ENCODE measurements at places on chromosomes 12 and 14.

DNA sequence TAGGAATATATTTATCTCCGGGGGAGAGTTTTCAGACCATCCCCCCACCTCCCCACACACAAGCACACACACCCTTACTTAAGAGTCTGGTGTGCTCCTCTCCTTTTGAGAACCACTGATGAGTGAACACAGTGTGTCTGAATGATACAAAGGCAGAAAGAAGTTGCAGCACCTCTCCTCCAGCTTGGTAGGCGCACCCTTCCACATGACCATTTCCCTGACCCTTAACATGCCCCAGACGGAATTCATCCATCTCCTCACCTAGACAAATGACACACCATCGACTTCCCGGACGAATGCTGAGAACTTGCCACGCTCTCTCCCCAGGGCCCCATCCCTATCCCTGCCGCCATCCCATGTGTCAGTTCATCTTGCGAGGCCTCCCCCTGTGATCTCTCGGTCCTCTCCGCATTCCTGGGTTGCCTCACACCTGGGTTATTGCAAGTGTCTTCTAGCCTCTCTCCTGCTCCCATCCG, 3.9 kb downstream of the TNFRSF1A start:
- no peak for DNase-seq

DNA sequence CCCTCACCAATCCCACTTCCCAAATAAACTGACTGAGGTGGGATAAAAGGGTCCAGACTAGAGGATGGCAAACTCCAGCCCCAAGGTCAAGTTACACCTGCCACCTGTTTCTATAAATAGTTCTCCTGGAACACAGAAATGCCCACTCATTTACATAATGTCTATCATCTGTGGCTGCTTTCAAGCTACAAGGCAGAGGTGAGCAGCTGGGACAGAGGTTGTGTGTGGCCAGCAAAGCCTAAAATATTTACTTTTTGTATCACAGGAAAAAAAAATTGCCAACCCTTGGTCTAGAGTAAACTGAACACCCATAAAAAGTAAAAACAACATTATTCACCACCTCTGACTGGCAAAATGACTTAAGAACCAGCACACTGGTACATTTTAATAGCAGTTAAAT, 269.4 kb downstream of the RGS6 start:
- no peak for DNase-seq

- DNase-seq = no peak
These were observed 363.8 kb downstream of the FUT8 start for GRCh38 chr14:65776193-65776852.

DNA sequence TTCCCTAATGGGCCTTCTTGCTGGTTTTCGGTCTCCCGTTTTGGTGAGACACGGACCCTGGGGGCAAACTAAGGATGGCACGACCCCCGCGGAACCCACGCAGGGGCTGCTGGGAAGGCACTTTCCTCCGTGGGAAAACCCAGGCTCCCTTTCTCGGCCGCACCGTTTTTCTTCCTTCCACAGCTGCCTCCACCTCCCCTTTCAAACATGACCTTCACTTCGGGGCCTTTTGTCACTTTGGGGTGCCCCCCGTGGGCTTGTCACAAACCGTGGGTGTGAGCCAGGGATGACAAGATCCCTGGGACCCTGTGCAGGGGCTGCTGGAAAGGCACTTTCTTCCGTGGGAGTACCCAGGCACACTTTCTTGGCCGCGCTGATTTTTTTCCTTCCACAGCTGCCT, 268.7 kb downstream of the ALG10 start:
- no peak for DNase-seq

- DNase-seq = peak; percentile 68
These were observed 131.2 kb downstream of the NUBPL start for GRCh38 chr14:31692376-31692781.

DNA sequence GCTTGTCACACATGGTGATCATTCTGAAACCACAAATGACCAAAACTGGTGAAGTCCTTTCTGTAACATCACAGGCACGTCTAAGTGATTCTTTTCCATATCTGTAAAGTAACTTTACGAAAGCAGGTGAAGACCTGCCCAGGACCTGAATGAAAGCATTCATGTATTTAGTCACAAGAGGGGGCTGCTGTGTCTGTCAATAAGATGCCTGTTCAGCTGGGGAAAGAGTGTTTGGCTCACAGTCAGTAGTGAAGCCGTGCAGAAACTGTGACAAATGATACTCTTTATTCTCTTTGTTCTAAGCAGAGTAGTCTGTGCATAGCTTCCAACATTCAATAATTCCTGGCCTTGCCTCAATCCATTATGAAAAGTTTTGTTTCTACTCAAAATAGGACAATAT, 373.5 kb upstream of the OR4E1 start:
- DNase-seq = no peak

GRCh38 chr12:128079-128478, 61.5 kb downstream of the IQSEC3 start:
- DNase-seq = peak; percentile 21

GRCh38 chr12:95830335-95831089, 28.2 kb upstream of the SNRPF start:
- DNase-seq = no peak

- DNase-seq = peak; percentile 63
These were observed 5.4 kb downstream of the LMO3 start for GRCh38 chr12:16600525-16600924.

- no peak for DNase-seq
These were observed 96.0 kb downstream of the ADGRD1 start for GRCh38 chr12:131049549-131050339.

DNA sequence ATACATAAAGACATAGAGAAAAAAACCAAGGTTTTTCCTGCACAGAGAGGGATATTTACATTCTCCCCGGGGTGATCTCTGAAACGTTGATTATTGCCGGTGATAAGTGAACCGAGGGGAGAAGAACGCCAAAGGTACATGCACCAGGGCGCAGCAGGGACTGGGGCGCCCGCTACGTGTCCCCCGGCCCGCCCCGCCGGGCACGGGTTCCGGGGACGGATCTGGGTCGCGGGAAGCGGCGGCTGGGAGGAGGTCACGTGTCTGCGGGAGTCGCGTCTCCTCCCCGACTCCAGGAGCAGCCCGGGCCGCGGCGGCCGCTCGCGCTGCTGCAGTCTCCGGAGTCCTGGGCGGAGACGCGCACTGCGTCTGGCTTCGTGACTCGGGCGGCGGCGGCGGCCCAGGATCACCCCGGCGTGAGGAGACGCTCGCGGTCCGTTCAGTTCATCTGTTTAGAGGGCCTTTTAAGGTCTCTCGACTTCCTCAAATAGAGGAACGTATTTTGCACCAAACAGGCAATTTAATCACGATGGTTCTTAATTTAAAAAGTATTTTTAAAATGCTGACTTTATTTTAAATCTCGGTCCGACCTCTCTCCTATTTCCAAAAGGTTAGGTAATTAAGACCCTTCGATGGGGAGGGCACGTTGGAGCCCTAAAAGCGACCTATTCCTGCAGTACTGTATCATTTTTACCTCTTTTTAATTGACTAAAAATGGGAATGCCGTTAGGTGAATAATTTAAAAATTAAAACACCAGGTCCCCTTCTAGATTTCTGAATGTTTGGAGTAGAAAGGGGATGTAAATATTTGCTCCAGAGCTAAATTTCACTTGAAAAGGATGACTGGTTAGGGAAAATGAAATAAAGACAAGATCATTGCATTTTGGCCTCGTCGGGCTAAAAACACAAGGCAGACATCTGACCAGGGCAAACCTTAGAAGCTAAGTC, 1.8 kb upstream of the BHLHE41 start:
- peak; percentile 85 for DNase-seq

DNA sequence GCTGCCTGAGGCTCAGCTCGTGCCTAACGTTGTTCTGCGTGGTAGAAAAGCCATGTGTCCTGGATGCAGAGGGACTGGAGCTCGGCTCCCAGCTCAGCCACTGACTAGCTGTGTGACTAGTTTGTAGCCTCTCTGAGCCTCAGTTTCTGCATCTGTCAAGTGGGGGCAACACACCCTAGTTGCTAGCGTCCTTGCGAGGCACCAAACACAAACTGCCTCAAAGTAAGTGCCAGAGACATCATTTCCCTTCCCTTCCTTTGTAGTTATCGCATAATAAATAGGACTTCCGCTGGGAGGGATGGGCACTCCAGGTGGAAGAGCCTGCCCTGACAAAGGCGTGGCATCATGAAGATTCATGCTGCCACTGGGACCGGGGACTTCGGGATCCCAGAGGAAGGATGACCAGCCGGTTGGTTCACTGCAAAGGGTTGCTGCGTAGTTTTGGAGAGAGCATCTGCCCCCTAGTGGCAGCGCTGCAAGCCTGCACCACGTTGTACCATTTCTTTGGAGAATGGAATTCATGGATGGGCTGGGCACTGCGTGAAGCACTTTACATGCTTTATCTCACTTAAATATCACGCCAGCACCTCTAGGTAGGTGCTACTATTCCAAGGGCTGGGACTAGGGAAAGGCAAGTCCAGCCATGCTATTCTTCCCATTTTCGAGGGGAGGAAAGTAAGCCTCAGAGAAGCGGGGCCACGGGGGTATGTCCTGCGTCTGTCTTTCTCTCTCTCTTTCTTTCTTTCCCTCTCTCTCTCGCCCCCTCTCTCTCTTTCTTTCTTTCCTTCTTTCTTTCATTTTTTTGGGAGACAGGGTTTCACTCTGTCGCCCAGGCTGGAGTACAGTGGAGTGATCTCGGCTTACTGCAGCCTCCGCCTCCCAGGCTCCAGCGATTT, 4.6 kb downstream of the CCDC197 start:
- DNase-seq = peak; percentile 46

DNA sequence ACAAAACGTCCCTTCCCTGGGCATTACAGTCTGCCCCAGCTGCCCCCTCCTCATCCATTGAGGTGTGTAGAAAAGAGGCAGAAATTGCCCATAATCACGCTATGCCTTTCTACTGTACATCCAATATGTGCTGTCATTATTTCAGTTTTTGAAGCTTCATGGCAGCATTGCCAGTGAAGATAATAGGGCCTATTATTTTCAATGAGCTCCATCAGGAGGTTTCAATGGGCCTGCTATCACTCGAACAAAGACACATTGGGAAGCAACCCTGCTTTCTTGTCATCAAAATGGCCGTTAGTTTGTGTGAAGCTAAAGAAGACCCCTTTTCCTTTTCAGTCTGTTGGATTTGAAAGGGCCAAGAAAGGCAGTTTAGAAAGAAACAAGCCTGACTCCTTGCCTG, 653.8 kb downstream of the NOVA1 start:
- DNase-seq = no peak

DNA sequence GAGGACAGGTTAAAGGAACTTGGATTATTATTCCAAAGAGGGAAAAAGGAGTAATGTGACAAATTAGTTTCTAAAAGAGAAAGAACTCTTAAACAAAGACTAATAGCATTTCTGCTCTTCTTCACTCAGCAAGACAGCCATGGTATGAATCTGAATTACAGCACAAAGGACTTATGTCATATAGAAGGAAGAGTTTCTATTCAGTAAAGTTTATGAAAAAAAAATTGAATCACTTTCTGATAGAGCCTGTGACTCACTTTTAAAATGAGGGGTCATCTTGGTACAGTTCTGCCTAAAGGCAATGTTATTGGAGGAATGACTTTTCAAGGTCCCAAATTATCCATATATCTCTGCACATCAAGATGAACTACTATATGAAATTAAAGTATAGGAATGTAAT, 101.7 kb downstream of the DUSP6 start:
- no peak for DNase-seq

DNA sequence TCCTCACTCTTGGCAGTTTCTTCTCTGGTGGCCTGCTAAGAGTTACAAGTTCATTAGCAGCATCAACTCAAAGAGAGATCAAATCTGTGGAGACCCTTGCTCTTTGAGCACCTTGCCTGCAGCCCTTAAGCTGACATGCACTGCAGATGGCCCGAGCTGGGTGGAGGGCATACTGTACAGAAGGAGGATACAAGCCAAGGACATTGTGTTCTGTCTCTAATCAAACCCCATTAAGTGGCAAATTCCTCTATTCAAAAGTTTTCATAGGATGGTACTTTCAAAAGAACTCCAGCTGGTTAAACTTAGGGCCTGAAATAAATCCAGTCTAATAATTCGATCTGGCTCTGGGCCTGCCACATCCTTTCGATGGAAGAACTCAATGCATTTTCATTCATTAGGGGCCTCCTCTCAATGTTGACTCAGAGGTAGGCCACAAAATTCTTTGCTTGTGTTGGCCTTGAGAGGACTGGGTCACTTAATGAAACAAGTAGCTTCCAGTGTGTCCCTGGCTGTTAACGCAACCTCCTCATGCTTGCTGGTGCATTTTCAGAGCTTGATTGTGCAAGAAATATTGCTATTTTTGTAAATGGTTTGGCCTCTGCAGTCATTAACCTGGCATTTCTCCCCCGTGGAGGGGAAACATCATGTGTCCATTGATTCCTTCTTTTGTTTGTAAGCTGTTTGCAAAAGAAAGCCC, 318.2 kb downstream of the NUAK1 start:
- no peak for DNase-seq

DNA sequence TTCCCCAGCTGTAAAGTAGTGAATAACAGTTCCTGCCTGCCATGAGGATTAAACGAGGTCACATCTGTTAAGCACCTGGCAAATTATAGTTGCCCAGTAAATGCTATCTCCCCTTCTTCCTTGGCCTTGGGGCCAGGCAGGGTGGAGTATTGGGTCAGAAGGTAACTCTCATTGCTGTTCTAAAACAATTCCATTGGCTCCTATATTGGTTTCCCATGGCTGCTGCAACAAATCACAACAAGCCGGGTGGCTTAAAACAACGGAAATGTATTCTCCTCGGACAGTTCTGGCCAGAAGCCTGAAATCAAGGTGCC, 31.9 kb downstream of the MMAB start:
- DNase-seq = no peak

DNA sequence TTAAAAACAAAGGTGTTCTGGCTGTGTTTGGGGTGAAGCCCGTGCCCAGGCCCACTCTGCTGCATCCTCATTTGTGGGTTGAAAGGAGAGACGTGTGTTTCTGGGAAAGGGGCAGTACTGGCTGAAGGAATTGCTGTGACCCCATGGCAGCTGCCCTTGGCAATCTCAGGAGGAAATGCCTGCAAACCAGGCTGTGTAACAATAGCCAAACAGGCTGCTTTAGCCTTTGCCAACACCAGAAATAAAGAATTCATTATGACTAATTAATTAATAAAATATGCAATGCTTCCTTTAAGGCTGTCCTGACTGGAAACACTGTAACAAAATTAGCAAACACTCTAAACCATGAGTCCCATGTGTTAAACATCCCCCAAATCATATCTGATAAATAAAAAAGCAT, 53.0 kb upstream of the KRR1 start:
- no peak for DNase-seq

DNA sequence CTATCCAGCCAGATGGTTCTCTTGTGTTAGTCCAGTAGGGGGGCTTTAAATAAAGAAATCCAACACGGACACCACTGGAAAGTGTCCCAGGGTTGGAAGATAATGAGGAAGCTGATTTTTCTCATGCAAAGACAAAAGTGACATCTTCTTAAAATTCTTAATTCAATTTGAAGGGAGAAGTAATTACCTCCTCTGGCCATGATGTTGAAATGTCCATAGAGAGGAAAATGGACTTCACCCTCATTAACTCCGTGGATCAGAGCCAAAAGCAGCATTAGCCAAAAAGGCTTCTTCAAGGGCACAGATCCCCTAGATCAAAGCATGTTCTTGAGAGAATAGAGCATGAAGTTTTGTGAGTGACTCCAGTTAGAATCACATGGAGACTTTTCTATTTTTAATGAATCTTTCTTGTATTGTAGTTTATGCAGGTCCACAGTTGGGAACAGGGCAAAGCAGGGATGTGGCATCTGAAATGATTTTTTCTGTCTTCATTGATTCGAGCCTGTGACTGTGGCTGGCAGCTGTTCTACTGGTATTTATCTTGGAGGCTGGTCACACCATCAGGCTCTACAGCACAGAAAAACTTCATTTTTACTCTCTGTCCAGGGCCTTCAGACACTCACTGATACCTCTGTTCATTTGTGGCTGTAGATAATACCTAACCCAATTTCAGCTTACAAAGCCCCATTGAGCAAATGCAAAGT, 1002.5 kb downstream of the AACS start:
- no peak for DNase-seq

- DNase-seq = no peak
These were observed 6.5 kb downstream of the CCDC175 start for GRCh38 chr14:59570122-59570521.

Data from NCI-H1417 (cell line).